Fibroblast of lung (primary cell): ENCODE measurements at places on chromosomes 12 and 14. TPM values are rescaled to one million over a fixed set of nuclear protein-coding genes. Genes with fewer than 3 reads are reported as not detected.

DNA sequence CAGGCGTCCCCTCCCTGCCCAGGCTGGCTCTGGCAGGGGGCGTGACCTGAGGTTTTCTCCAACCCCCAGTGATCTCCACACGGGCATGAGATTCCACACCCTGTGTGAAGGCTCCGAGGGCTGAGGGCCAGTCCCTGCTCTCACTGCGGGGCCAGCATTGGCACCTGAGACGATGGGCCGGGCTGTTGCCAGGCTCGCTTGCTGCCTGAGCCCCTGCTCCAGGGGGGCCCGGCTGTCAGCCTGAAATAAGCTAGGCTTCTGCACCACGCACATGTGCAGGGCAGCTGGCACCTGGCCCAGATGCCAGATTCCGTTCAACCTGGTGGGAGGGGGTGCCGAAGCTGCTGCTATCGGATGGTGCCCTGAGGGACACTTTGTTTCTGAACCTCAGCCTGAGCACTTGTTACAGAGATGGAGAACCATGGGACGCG lies 196.5 kb upstream of the PRMT8 start:
- DNase-seq = no peak

DNA sequence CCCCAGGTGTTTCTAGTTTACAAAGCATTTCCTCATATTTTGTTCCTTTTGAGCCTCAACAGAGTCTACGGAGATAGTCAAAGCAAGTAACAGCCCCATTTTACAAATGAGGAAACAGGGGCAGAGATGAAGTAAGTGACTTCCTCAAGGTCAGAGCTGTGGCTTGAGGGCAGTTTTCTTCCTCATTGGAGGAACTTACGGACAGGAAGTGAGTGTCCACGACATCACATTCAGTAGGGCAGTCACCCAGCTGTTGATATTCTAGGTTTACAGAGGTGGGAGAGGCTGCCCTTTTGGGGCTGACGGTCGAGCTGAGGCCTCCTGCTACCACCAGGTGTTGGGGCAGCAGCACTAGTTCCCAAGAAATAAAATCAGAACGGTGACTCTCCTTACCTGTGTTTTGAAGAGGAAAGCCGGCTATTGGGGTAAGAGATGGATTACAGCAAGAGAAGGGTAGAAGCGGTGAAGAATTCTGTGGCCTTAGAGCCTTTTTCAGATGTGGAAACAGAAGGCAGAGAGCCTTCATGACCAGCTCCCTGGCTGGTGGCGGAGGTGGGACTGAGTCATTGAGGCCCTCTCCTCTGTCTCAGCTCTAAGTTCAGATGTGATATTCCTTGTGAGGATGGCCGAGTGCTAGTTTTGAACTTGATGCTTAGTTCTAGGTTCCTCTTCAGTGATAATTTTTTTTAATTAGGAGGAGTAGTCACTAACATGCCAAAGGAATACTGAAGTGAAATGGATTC lies 41.7 kb downstream of the SUSD6 start:
- DNase-seq = peak; percentile 47

GRCh38 chr14:51884086-51884927 lies 23.9 kb downstream of the GNG2 start:
- DNase-seq = peak; percentile 88

RAB21 gene
- 27.4 and 29.7 TPM in 2 replicates for polyA plus RNA-seq

- no peak for DNase-seq
These were observed 23.8 kb downstream of the ANO2 start for GRCh38 chr12:5921027-5921909.

ARMH4 gene
- polyA plus RNA-seq = 6.8 and 18.7 TPM in 2 replicates

DNA sequence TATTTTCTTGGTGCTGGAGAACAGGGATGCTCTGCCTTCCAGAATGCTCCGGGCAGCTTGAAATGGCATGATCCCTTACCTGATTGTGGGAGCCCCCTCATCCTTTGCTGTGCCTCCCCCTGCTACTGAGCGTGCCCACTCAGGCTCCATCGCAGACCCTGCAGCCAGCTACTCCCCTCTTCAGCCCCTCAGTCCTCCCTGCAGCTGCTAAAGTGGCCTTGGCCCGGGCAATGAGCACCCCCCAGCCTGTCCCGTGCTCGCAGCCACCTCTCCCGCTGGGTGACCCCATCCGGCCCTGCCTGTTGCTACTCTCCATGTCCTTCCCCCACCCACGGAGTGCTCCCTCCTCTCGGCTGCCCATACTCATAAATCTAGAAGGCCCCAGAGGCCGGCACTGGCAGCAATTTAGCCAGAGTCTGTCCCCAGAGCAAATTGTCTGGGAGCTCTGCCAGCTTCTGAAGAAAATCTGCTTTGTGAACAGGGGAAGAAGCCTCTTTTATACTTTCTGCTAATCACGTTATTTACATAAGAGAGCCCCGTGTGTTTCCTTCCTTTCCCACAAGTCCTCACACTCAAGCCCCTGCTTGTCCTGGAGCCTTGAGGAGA lies 143.7 kb upstream of the FRMD6 start:
- DNase-seq = peak; percentile 69

GRCh38 chr12:12806784-12807516 lies 6.2 kb upstream of the DDX47 start:
- no peak for DNase-seq

TSPAN31 gene
- 42.8 and 53.6 TPM in 2 replicates for polyA plus RNA-seq

DAZAP2 gene
- 303 and 344 TPM in 2 replicates for polyA plus RNA-seq
